ENCODE measurements at places on chromosomes 7 and 10.

- DNase-seq: peak; percentile 73
Observed at GRCh38 chr10:97701438-97702069, 12.0 kb upstream of the MARVELD1 start.

DNA sequence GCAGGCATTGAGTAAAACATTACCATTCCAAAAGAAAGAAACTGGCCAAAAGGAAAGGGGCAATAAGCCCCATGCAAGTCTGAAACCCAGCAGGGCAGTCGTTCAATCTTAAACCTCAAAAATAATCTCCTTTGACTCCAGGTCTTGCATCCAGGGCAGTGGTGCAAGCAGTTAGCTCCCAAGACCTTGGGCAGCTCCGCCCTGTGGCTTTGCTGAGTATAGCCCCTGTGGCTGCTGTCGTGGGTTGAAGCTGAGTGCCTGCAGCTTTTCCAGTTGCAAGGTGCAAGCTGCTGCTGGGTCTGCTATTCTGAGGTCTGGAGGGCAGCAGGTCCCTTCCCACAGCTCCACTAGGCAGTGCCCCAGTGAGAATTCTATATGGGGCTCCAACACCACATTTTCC is 580.1 kb upstream of the AUTS2 start:
- no peak for DNase-seq

- no peak for DNase-seq
Observed at GRCh38 chr10:30847642-30848041, 184.0 kb downstream of the ZNF438 start.

GRCh38 chr10:7891634-7892033 is 73.3 kb downstream of the TAF3 start:
- DNase-seq: no peak

DNA sequence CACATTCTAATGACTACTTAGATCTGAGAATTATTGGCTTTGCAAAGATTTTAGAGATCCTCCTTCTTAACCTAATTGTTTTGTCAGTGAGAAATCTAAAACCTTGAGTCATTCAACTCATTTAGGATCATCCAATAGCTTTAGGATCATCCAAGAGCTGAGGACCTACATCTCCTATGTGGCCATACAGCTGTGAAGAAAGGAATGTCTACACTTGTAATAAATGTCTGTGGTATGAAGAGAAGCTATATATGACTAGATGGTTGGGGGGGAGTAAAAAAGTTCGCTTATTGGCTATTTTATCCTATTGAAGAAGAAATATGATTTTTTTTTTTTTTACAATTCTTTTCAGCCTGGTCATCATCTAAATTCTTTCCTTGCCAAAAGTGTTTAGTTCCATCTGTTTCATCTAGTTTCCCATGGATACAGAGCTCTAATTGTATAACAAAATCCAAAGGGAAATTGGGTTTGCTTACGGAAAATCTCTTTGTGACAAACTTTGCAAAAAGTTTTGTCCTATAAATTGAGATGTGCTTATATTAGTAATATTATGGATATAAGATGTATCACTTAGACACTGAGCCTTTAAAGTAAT is 196.7 kb downstream of the PRKG1 start:
- DNase-seq: no peak

All from HFF-Myc (cell line).